ENCODE measurements at places on chromosomes 5 and 9.

GRCh38 chr5:31581498-31582099, 49.5 kb downstream of the C5orf22 start:
- DNase-seq, result peak; percentile 45

DNA sequence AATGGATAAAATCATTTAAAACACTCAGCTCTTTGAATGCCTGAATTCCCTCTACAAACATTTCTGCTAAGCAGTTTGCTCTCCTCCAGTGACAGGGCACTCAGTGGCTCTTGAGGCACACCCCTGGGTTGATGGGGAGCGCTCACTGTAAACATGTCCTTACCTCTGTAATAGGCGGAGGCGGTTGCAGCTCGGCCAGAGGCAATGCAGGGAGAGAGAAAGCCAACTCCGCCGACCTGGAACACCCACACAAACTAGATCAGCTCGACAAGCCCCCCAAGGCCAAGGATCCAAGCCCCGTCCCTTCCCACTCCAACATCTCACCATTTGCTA, 329 bp downstream of the CDC23 start:
- DNase-seq, result no peak

DNA sequence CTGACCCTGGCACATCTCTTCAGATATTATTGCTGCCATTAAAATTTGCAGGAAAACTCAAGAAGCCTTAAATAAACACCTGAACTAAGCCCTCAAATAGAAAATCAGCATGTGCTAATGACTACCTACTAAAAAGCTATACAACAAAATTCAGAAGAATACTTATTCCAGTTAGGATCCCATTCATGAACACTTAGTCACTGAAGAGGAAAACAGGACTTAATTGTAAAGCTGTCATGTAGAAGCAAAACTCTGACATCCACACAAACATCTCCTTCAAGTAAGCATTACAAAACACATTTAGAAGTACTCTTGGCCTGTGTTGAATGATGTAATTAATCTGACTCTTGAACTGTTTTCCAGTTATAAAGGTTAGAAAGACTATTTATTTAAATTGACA, 19.9 kb downstream of the ELL2 start:
- peak; percentile 37 for DNase-seq

DNA sequence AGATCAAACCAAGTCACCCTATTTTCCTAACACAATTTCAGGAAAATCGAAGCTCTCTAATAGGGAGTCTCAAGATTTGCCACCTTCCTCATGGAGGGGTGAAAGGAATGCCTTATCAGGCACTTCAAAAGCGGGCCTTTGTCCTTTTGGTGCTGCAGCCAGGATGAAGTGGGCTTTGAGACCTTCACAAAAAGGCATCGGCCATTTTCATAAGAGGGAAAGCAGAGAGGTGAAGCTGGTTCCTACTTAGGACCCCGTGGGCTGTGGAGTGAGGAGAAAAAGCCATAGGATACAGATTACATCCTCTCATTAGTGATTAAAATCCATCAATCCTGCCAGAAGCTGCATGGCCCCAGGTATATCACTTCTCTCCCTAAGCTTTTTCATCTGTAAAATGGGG, 859 bp downstream of the CDKN2AIPNL start:
- DNase-seq, result no peak

Data from EL (cell line).